ENCODE measurements at places on chromosomes 1 and 21.

DNA sequence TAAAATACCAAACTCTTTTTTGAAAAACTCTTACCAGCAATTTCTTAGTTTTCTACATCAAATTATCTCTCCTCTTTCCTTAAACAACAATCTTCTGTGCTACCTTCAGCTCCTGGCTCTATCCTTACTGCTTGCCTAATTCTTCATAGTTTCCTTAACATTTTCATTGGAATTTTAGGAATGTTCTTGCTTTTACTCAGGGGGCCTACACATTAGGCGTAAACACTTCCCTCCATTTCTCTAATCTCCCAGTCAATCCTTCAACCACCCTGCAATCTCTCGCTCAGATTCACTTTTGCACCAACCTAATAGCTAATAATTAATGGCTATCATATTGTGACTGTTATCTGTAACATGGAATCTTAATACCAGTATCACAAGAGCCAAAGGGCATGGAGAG is 50.1 kb downstream of the ADAMTS5 start:
- DNase-seq = no peak

- no peak for DNase-seq
Measured at GRCh38 chr21:28885853-28886177, 106.9 kb downstream of the LTN1 start.

DNA sequence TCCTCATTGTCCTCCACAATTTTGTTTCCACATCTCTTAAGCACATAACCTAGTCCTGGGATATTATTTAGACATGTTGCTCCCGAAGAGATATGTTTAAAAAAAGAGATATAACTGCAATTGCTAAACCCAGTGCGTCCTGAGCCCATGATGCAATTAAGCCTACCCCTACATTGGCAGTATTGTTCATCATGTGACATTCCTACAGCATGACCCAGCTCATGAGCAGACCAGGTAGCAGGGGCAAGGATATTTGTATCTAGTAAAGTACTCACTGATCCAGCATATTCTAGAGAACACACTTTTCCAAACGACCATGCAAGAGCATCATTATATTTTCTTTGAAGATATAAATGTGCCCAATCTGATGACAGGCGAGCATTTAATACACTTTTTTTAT is 1.2 kb downstream of the ADAM30 start:
- no peak for DNase-seq

DNA sequence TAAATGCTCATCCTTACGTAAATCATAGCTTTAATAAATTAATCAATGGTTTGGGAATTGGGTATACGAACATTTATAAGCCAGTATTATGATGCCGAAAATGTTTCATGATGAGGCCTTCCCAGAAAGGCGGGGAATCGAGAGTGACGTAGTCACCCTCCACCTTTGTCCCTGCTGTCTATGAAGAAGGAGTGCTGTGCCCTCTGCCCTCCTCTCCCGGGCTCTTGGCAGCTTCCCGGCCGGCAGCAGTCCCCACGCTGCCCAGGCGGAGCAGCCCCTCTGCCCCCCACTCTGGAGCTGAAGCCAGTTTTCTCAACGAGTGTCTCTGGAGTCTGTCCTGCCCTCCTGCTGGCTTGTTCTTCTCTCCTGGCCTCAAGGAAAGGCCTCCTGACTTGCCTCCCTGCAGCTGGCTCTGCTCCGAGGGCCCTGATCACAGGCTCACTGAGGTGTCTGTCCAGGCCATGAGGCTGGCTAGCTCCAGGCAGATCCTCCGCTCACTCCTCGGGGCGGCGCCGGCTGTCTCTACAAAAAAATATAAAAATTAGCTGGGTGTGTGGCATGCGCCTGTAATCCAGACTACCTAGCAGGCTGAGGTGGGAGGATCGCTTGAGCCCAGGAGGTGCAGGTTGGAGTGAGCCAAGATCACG is 150.7 kb upstream of the COL6A1 start:
- DNase-seq = no peak

GRCh38 chr1:54359393-54360162 is 46.6 kb downstream of the SSBP3 start:
- DNase-seq = no peak

GRCh38 chr1:63255153-63255552 is 67.2 kb upstream of the FOXD3 start:
- DNase-seq = no peak

GRCh38 chr1:16017461-16018303 is at the start of gene HSPB7:
TSS of gene HSPB7 (minus strand) at chr1:16018043. CDS start at chr1:16017963, 80 bp downstream.
- DNase-seq = no peak

DNA sequence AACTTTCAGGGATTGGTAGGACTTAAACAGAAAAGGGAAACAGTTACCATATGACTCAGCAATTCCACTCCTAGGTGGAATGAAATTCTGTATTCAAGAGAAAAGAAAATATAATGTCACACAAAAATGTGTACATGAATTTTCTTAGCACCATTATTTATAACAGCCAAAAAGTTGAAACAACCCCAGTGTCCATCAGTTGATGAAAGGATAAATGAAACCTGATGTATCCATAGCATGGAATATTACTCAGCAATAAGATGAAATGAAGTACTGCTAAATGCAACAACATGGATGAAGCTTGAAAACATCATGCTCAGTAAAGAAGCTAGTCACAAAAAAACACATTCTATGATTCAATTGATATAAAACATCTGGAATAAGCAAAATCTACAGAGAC is 15.5 kb downstream of the EEIG2 start:
- DNase-seq = no peak

DNA sequence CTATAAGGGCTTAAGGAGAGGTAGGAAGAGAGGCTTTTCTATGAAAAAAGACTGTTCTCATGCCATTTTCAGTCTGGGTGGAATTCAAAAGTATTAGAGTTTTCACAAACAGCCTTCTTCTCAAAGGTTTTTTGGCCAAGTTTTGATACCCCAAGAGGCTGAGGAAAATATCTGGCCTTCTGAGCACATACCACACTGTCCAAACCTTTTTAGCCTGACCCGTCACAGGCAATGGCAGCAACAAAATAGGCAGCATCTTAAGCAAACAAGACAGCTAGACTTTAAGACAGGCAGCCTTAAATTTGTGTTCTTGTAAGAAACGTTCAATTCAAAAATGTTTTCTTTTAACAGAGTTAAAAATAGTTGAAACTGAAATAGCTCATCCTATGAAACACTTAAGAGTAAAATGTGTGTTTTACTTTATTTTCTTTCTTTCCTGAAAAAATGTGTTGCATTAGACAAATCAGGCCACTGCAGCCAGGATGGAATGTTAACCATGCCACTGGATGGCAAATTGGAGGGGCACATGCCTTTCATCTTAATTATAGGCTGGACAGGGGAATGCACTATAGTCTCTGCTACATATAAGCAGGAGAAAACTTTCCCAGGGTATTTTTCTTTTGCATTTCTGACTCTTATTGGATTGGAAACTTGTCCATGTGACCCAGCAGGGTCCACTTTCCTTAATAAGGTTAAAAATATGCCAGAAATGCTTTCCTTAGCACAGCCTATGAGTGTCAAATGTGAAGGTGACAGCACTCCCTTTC is 315.0 kb downstream of the TGFB2 start:
- DNase-seq = no peak

DNA sequence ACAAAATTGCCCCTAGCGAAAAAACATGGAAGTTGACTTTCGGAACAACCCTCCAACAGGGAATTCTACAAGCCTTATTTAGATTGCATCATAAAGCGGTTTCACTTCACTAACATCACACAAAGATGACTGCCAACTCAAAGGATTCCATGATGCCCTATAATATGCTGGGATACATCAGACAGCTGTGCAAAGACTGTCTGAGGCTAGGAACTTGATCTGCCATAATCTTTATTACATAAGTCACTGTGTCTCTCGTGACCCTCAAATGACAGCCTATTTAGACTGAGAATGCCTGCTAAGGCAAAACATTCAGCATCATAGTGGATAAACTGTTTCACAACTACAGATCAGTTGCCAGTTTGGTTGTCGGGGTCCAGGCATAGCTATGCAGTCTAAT is 23.8 kb downstream of the FH start:
- no peak for DNase-seq

DNA sequence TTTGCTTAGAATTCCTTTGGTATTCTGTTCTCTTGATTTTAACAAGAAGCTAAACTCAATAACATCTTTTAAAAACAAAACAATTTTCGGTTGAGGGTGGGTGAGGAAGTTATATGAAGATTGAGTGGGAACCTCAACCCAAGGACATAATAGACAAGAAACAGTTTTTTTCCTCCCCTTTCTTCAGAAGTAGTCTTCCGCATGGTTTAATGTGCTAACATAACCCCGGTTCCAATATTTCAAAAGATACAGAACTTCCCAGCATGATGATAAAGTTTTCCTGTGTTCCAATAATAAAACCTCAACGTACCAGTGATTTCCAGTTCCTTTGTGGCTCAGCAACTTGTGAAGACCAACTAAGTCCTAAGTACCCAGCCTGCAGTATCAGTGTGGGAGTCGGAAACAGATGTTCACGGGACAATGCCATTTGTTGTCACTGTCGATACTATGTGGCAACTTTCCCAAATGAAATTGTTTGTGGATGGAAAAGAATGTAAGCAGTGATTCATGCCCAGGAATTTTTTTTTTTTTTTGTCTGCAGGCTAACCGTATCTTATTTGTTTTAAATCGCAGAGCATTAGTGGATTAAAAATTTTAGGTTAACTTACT is 48.5 kb downstream of the NR5A2 start:
- peak; percentile 88 for DNase-seq

- DNase-seq = peak; percentile 64
Measured at GRCh38 chr1:146036965-146037646, 15.6 kb upstream of the HJV start.

GRCh38 chr21:41219498-41220207 is 51.7 kb downstream of the BACE2 start:
- no peak for DNase-seq

DNA sequence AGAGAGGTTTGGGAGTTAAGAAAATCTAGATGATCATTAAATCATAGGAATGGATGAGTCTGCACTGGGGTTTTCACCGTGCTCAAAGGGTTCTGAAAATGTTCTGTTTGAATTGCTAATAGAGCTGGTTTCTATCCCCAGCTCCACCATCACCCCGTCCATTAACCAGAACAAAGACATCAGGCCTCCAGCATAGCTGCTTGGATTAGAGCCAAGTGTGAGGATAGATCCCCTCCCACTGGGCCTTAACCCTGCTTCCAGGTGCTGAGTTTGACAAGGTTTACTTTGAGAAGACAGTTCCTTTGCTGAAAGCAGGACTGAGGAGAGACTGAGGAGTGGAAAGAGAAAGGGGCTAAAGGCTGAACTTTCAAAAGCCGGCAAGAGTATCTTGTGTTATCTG is 48.3 kb downstream of the MPZL1 start:
- DNase-seq = no peak

DNA sequence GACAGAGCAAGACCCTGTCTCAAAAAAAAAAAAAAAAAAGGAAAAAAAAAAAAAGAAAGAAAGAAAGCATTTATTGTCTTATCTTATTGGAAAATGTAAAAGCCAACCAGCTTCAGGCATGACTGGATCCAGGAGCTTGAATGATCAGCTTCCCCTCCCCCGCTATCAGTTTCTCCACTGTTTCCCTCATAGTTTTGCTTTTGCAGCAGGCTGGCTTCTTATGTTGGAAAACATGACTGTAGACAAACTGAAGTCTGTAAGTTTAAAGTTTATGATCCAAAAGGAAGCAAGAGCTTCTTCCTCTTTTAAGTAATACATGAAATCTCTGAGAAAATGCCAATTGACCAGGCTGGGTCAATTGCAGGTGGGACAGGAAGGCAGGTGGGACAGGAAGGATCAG is 52.2 kb downstream of the FHAD1 start:
- DNase-seq = no peak

GRCh38 chr1:8342325-8342724 is 24.4 kb downstream of the SLC45A1 start:
- DNase-seq = no peak

- DNase-seq = no peak
Measured at GRCh38 chr1:75884437-75884836, 47.8 kb downstream of the ASB17 start.

- no peak for DNase-seq
Measured at GRCh38 chr1:210702506-210702905, 373.8 kb downstream of the HHAT start.

DNA sequence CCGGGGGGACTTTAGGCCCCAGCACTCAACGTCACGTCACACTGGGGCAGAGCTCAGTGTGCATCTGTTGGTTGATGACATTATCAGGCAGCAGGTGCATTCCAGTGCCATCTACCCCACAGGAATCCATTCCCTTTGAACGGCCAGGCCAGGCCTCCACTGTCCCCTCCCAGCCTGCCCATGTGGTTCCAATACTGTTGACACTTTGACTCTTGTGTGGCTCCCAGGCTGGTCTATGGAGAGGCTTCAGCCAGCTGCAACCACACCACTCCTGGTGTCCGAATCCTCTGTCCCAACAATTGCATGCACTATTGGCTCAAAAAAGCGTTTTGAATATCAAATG is 92.0 kb upstream of the SIM2 start:
- no peak for DNase-seq

All from A549 (cell line).